HepG2 (cell line): ENCODE measurements at places on chromosomes 4 and X. TPM values are rescaled to one million over a fixed set of nuclear protein-coding genes. Genes with fewer than 3 reads are reported as not detected.

The PABPC1L2B gene
- not detected in 2 replicates for polyA plus RNA-seq

The TBC1D8B gene
- 4.0 and 6.2 TPM in 2 replicates for polyA plus RNA-seq

The CNKSR2 gene
- polyA plus RNA-seq: not detected in 2 replicates

The RAB39B gene
- 0.04 and 0.05 TPM in 2 replicates for polyA plus RNA-seq

The TCEAL3 gene
- polyA plus RNA-seq: 0.08 and 0.12 TPM in 2 replicates

The PAPSS1 gene
- polyA plus RNA-seq: 71.9 and 105 TPM in 2 replicates
